Bone marrow (tissue), 2 donors: ENCODE measurements at places on chromosomes 1 and 21.

GRCh38 chr1:41041614-41042270 lies 20.2 kb upstream of the SLFNL1 start:
- no peak for DNase-seq

DNA sequence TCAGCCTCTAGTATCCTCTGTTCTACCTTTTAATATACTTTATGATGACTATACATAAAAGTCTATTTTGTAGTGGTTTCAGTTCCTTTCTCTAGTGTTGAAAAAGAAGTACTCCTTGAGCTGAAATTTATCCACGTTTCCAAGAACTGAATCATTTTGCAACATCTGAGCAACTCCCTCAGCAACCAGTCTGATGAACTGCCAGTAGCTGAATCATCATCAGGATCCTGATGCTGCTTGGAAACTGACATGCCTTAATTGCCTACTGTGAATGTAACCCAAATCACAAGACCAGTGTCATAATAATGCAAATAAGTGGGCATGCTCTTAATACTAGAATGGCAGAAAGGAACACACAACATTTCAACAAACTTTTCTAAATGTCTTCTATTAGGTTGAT lies 103.3 kb downstream of the CYYR1 start:
- DNase-seq: no peak

- DNase-seq: no peak
Measured at GRCh38 chr1:85327759-85328158, 51.3 kb upstream of the BCL10 start.

DNA sequence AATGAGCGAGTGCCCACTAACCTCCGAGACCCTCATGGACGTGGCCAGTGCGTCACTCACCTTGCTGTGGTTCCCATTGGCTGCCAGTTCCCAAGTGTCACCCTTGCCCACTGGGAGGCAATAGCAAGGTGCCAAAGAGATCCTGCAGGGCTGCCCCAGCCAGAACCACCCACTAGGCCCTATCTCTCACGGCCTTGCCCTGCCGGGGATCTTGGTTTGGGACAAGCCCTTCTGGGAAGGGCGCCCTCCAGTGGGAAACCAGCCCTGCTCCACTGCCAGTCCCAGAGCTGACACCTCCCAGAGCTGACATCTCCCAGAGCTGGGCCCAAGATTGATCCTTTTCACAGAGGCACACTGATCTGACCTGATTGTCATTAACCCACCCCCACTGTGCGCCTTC lies 2.1 kb upstream of the SELENON start:
- no peak for DNase-seq

- no peak for DNase-seq
Measured at GRCh38 chr1:207894704-207895103, 16.2 kb downstream of the CD34 start.

DNA sequence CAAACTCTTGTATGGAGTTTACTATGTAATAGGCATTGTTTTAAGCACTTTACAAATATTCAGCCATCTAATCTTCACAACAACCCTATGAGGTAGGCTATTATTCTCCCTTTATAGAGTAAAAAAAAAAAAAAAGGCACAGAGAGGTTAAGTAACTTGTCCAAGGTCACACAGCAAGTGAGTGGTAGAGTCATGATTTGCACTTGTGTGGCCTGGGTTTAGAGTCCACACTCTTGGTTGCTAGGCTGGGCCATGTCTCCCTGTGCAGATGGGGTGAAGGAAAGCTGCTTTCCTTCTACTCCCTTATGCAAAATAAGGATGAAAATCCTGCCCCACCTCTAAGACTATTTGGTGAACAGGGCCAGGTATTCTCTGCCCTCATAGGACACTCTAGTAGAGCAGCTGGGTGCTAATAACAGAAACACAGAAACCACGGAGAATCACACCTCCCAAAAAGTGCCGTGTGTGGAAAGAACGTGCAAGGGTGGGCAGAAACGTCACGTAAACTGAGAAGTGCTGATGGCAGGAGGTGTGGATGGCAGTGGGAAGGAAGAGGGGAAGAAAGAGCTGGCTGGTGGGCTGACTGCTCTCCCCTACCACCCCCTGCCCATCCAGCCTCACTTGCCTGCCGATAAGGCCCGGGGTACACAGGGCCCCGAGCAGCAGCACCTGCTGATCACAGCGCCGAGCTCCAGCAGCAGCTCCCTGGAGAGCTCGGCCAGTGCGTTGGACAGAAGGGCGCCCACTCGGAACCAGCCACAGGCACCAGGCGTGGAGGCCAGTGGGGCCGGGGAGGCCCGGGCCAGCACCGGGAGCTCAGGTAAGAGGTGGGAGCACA lies 28.3 kb upstream of the VPS13D start:
- no peak for DNase-seq

DNA sequence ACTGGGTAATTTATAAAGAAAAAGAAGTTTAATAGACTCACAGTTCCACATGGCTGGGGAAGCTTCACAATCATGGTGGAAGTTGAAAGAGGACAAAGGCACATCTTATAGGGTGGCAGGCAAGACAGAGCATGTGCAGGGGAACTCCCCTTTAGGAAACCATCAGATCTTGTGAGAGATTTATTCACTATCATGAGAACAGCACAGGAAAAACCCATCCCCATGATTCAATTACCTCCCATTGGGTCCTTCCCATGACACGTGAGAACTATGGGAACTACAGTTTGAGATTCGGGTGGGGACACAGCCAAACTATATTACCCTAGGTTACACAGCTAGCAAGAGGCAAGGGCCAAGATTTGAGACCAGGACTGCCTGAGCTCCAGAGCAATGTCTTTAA lies 30.4 kb upstream of the SOX13 start:
- DNase-seq: no peak

DNA sequence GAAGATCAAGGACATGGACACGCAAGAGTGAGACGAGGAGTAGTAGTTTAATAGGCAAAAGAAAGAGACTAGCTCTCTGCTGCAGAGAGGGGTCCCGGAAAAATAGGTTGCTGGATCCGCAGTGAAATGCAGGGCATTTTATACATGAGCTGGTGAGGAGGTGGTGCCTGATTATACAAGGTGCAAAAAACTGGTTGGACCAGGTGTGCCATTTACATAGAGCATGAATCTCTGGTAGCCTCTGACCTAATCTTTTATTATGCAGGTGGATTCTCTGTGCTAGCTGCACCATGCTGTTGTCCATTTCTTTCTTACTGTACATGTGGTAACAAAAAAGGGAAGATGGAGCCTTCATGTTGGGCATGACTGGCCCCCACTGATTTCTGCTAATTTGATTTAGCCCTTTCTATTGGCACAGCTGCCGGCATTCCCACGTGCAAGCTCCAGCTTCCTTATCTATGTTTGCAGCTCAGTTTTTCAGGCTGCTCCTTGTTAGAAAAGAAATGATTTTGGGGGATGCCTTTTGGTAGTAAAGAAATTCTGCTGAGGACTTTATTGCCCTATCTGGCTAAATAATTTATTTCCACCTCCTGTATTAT lies 548.1 kb downstream of the BRINP3 start:
- DNase-seq: no peak

GRCh38 chr1:80893115-80893514 lies 907.6 kb upstream of the ADGRL2 start:
- no peak for DNase-seq

GRCh38 chr1:197367627-197368026 lies 99.6 kb downstream of the CRB1 start:
- DNase-seq: no peak

DNA sequence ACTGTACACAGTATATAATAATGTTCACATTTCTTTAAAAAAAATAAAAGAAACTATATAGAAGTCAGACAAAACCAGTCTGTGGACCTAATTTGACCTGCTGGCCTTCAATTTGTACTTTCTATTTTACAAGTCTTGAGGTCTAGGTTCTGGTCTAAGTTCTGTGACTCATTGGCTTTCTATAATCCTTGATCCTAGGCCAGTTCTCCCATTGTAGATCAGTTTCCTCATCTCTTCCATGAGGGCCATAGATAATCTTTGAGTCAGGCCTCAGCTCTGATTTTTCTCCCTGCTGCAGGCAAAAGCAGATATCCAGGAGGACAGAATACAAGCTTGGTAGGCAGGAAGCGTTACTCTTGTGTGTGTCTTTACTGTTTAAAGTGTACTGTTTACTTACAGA lies 603.7 kb upstream of the CAMK1G start:
- DNase-seq: no peak

DNA sequence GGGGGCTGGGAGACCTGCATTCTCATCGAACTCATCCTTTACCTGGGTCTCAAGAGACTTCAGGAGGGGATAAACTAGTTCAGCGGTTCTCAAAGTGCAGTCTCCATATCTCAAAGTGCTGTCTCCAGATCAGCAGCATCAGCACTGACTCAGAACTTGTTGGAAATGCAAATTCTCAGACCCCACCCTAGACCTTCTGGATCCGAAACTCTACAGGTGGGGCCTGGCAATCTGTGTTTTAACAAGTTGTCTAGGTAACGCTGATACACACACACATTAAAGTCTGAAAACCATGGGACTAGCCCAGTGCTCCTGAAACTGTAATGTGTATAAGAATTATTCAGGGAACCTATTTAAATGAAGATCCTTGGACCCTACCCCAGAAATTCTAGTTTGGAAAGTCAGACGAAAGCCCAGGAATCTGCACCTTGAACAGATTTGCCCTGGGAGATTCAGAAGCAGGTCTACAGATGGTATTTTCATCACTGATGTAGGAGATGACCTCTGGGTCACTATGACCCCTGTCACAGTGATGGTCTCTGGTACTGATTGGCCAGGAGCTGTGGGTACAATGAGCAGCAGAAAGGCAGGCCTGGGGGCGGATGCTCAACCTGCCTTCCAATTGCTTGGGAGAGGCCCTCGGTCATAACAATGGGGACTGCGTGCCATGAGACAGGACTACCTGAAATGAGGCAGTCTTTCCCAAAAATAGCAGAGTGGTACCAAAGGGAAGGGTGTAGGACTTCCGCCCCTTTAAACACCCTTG lies 127.2 kb downstream of the FAM78B start:
- DNase-seq: no peak

- no peak for DNase-seq
Measured at GRCh38 chr1:109478806-109479205, 4.9 kb upstream of the ATXN7L2 start.

DNA sequence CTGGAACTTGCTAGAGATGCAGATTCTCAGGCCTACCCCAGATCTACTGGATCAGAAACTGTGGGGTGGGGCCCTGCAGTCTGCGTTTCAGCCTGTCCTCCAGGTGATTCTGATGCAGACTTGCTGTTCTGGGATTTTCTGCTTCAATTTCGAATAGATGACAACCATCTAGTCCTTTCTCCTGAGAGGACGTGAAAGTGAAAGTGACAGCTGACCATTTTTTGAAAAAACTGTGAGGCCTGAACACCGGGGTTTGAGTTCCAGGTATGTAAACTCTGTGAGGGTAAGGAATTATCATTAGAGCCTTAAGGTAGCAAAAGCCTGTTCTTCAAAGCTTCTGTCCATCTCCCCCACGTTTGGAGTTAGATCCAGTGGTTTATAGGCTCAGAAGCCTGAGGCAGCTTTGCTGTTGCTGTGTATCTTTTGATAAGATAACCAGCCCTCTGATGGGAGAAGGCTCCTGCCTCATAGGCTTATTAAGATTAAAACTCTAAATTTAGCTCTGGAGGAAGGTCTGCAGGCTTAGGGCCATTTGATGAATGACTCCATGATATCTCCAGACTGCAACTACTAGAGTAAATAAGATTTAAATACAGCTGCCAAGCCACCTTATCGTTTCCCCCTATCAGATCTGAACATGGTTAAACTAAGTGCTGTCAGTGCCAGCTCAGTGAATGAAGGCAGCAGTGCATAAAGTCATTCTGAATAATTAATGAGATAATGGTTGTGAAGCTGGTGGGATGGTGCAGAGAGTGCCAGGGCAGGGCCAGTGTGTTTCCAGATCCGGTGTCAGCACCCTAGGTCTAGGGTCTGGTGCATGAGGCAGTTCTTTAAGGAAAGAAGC lies 335.2 kb downstream of the HHAT start:
- DNase-seq: no peak

- DNase-seq: no peak
Measured at GRCh38 chr1:70034403-70034802, 171.0 kb downstream of the LRRC40 start.

GRCh38 chr1:76690766-76691165 lies 176.5 kb upstream of the ST6GALNAC5 start:
- no peak for DNase-seq

- no peak for DNase-seq
Measured at GRCh38 chr21:43855955-43856354, 9.1 kb upstream of the AGPAT3 start.
